AG04450 (cell line): ENCODE measurements at places on chromosomes 1 and 21.
A peak's percentile ranks its signal among the peaks of the same experiment; 100 is the strongest.

GRCh38 chr1:110203021-110203661 lies 7.0 kb upstream of the KCNC4 start:
- peak; percentile 38 for DNase-seq

GRCh38 chr1:64616039-64616438 lies 128.8 kb upstream of the RAVER2 start:
- no peak for DNase-seq

DNA sequence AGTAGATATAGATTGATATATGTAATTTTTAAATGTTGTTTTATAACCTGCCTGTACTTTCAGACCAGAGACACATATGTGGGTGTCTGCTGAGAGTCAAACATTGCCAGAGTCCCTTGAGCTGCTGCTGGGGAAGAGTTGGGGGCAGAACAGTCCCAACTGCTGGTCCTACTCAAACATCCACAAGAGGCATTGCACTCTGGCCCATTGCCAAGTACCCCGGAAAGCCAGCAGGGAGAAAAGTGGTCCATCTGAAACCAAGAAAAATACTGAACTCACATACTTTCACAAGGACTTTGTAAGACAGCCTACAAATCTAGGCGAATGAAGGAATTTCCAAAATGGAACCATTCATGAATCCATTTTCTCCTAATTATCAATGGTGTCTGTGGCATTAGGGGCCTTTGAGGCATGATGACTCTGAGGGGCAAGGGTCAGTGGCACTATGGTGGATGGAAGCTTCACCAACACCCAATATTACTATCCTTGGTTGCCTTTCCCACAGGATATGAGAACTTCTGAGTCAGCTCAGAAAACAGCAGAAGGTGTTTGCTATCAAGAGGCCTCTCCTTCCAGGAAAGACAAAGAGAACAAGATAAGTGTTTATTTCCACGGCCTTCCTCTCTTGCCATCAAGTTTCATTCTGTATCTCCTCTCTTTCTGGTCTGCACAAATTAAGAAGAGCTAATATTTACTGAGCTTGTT lies 7.3 kb upstream of the TBX15 start:
- DNase-seq, result no peak

DNA sequence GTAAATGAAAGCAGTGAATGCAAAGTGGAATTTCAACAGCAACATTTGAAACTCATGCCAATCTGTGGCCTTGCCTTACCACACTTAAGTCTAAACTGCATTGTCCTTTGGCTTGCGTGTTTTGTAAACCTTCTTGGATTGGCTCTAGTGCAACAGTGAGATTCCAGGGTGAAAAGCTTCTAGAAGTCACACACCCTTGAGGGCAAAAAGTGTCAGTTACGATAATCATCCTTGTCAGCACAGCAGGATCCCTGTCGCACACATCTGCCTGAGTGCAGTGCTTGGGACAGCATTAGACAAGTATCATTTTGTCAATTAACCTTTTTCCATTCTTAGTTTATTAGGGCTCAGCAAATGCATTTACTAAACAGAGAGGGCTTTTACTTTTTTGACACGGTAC lies 243.4 kb upstream of the PTBP2 start:
- no peak for DNase-seq

DNA sequence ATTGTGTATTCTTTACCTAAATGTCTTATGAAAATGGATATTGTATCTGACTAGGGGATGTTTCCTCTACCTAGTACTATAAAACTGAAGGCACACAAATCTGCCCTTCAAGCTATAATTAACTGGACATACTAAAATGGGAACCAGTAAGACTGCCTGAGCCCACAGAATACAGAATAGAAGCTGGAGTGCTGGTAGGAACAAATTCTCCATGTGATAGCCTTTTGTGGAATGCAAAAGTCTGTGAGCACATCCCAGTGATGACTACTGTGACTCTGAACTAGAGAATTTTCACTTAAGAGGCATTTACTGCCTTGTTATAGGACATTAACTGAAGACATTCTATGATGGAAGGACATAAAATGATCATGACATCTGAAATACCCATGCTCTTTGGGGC lies 30.3 kb downstream of the KIFAP3 start:
- no peak for DNase-seq

- peak; percentile 8 for DNase-seq
Measured at GRCh38 chr21:29504751-29505321, 206.1 kb downstream of the BACH1 start.

- DNase-seq, result no peak
Measured at GRCh38 chr1:33429856-33430691, 821 bp downstream of the PHC2 start.
